ENCODE measurements at places on chromosomes 4 and X.

- peak; percentile 47 for DNase-seq
Measured at GRCh38 chrX:140817943-140818342, 108.4 kb downstream of the LINC00632 start.

DNA sequence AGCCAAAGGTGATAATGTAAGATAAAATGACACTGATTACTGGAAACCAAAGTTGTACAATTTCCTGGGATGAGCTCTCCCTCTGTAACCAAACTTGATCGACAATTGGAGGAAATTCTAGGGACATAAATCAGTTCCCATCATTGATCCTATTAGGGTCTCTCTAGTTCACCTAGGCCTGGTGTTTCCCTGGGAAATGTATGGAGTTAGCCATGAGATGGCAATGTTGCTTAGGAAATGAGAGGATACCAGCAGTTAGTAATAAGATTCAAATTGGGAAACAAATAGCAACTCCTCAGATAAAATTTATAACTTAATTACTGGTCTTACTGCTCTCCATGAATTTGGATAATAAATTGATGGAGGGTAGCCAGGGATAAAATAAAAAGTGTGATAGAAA lies 52.2 kb downstream of the SPATA18 start:
- peak; percentile 38 for DNase-seq

DNA sequence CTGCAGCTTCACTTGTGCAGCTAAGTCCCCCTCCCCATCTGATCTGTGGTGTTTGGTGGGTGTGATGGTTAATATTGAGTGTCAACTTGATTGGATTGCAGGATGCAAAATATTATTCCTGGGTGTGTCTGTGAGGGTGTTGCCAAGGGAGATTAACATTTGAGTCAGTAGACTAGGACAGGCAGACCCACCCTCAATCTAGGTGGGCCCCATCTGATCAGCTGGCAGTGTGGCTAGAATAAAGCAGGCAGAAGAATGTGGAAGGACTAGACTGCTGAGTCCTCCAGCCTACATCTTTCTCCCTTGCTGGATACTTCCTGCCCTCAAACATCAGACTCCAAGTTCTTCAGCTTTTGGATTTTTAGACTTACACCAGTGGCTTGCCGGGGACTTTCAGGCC lies 103.5 kb upstream of the BOD1L1 start:
- no peak for DNase-seq

DNA sequence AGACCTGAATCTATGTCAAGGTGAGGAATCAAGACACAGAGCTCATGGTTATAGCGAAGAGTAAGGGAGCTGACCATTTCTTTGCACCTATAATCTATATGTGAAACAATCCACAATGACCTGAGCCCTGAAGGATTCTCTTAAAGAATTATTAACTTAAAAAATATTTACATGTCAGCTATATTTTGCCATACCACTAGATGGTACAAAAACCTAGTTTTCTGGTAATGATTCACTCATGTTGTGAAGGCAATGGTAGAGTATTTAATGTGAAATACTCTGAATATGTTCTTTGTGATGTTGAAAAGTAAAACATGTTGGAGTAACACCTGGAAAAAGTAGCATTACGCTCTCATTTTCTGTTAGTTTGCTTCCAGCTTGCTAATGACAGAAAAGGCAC lies 40.0 kb downstream of the VGLL1 start:
- DNase-seq = no peak

DNA sequence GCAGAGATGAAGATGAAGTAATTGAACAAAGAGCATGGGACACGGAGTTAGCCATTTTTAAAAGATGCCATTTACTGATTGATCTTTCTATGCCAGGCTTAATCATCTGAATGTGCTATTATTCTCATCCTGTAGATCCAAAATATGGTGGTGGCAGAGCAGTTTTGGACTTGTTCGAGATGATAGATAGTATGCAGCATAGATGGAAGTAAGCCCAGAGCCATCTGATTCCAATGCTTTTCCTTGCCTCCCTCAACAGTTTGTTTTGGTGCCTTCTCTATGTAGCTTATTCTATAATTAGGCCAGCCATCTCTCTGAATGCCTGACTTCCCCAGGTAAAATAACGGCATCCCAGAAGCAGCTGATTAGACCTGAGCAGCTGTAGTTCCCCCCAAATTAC lies 152.6 kb upstream of the CLNK start:
- DNase-seq = no peak

DNA sequence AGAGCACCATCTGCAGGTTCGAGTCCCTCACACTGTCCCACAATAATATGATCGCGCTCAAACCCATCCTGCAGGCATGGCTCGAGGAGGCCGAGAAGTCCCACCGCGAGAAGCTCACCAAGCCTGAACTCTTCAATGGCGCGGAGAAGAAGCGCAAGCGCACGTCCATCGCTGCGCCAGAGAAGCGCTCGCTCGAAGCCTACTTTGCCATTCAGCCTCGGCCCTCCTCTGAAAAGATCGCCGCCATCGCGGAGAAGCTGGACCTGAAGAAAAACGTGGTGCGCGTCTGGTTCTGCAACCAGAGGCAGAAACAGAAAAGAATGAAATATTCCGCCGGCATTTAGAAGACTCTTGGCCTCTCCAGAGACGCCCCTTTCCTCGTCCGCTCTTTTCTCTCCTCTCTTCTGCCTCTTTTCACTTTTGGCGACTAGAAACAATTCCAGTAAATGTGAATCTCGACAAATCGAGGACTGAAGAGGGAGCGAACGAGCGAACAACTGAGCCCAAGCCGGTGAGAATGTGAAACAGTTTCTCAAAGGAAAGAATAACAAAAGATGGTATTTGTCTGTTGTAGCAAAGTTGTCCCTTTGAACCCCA lies 1.9 kb downstream of the POU4F2 start:
- DNase-seq = no peak

DNA sequence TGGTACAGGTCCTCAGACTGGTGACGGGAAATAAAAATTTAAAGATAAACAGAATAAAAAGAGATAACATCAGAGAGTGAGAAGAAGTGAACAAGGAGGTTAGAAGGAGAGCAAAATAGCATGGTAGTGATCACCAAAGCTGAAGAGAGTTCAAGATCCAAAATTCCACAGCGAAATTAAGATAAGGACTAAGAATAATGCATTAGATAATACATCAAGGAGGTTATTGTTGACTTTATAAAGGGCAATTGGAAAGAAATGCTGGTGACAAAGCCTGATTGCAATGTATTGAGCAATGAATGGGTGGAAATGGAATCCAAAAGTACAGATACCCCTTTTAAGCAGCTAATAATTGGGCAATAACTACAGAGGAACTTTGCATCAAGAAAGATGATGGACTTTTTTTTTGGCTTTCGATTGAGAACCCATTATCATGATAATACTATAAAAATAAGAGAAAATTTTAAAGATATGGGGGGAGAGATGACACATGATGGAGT lies 101.6 kb upstream of the MAP9 start:
- peak; percentile 7 for DNase-seq

DNA sequence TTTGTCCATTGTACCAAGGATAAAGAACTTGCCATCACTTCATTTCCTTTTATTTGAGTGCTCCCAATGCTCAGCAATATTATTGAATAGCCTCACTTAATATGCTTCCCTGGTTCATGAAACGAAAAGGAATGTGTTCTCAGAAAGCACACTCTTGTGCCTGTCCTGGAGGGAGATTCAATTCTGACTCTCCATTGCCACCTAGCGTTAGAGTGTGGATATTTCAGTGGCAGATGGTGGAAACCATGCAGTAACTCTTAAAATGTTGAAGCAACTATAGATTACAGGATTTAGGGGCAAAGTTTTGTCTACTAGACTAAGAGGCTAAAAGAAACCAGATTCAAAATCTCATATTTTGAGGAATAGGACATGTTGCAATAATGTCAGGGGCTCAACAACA lies 36.0 kb downstream of the GAB3 start:
- DNase-seq = peak; percentile 65

DNA sequence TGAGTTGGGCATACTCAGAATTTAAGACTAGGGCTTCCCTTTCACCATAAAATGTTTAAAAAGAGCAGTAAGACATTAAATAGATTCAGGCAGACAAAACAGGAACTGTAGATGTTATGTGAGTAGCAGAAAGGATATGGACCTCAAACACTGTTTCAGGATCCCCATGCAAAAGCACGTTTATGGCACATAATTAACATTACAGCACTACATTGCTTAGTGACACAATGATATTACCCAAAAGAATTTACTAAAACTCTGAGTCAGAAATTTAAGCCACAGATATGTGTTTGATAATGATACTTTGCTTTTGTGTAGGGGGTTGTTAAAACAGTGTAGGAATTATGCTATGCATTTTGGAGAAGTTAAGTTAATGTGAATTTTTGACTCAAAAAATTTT lies 266.3 kb downstream of the PDGFC start:
- peak; percentile 4 for DNase-seq

DNA sequence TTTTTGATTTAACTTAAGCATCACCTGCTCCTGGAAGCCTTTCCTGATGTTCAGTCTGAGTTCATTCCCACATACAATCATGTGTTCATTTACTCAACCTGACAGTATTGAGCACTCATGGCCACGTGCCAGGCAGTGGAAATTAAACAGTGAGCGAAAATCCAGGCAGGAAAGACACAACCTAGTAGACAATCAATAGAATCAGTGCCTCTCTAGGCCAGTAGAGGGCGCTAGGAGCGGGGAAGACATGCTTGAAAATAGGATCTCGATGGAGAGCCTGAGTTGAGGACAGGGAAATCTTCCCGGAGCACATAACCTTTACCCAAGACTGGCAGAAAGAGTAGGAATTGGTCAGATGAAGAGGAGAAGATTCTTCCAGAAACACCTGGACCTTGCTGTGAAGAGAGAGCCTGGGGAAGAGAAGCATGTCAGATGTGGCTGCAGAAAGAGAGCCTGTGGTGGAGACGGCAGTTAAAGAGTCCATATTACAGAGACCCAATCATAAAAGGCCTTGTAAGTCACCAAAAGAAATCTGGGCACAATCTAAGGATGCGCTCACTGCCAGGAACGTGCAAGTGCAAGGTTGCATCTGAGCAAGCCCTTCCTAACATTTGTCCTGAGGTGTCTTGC lies 103.5 kb downstream of the LDB2 start:
- peak; percentile 76 for DNase-seq

DNA sequence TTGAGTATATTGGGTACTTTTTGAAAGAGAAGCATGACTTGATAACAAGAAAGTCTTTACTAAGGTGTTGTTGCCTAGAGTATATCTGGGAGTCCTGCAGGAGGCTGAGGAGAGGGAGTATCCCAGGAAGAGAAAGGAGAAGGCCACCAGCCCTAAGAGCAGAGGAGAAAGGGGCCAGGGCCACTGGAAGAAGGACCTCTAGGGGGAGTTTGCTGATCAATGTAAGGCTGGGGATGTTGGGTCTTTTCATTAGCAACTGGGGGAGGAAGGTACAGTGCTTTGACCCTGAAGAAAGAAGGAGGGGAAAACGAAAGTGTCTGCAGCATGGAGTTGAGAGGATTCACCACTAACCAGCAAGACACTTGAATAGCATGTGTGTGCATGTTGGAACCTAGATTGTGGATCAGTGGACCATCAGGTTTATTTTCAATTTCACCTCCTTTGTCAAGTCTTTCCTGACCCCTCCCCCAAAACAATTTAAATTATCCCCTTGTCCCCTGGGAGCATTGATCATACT lies 4.5 kb downstream of the SMIM9 start:
- no peak for DNase-seq

DNA sequence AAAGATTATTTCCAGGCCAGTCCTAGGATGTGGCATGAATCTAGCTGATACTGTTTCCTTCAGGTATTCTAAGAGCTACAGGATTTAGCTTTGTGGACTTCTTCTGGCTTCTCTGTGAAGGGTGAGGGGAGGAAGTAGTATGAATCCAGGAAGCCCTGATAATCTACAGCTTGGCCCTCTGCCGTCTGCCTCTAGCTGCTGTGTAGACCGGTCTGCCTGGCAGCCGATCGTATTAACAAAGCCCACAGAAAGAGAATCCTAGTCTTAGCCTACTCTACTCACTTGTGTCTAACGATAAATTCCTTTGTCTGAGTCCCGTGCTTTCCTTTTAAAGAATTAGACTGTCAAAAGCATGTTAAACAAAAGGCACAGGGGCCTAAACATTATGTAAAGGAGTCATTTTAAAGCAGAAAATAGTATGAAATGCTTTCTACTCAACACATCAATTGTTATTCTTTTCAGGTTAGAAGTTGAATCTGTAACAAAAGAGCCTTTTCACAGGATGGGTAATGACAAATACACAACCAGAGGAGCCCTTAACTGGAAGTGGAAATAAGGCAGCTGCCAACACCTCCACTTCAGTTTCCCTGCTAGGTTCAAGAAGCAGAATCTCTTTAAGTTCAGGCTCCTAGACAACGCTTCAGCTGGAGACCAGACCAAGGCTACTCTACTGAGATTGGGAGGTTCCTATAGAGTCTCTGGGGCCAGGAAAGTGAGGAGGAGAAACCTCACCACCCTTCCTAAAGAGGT lies 48.9 kb upstream of the UCP1 start:
- DNase-seq = peak; percentile 21

GRCh38 chr4:187770345-187770744 lies 225.2 kb upstream of the ZFP42 start:
- DNase-seq = no peak

- no peak for DNase-seq
Measured at GRCh38 chr4:175422331-175422730, 389.7 kb downstream of the GPM6A start.

- DNase-seq = no peak
Measured at GRCh38 chr4:129403848-129404247, 307.9 kb downstream of the C4orf33 start.

- DNase-seq = peak; percentile 9
Measured at GRCh38 chrX:70208479-70208878, 26.0 kb upstream of the AWAT1 start.

DNA sequence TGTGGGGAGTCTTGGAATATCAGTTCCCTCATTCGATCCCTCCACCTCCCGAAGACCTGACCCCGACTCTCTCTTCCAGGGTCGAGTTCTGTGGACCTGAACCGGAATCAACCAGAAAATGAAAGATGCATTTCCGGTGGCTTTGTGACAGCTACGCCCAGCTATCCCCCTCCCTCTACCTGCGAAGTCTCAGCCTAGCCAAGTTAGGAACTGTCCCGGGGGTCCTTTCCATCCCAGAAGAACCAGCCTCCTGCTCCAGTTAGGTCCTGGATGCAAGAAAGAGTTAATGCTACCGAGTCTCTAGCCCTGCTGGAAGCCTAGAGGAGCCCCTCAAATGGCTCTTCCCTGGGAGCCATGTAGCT lies 13.4 kb upstream of the ETDC start:
- no peak for DNase-seq

DNA sequence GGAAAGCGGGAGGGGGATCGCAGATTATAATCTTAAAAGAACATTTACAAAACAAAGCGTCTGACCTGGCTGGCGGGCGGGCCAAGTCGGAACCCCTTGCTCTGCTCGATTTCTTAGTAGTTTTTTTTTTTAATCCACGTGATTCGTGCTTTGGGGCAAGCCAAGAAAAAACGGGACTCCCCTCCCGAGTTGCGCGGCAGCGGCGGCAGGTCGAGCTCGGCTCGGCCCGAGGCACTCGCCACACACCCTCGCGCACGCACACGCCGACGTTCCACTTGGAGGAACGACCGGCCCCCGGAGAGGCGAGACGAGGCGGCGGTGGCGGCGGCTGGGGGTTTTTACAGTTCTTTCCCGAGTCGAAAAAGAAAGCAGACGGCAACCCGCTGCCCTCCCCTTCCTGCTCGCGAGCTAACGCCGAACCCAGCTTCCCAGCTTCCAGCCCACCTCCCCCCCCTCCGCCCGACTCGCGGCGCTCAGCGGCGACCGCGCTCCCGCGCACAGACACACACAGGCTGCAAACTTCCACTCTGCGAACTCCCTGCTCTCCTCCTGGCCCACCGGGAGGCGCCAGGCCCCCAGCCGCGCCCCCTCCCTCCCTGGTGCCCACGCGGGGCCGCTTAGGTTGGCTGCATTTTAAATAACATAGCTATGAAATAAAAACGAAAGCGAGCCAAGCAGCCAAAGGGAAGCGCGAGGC lies 1.2 kb downstream of the BCOR start:
- DNase-seq = no peak

GRCh38 chr4:11730545-11730944 lies 301.9 kb upstream of the HS3ST1 start:
- DNase-seq = no peak

Data from fibroblast of pulmonary artery (primary cell).